ENCODE measurements at places on chromosomes 13 and 19.
A peak's percentile ranks its signal among the peaks of the same experiment; 100 is the strongest.

- no peak for DNase-seq
- H3K27me3 ChIP-seq = no peaks in the 10 kb centered on the region
- H3K27ac ChIP-seq = no peak overlapping the region
- no peak overlapping the region for H3K4me3 ChIP-seq
- H3K4me1 ChIP-seq = no peaks in the 10 kb centered on the region
- H3K36me3 ChIP-seq = no peaks in the 10 kb centered on the region
Measured at GRCh38 chr13:78129823-78130222, 211.2 kb upstream of the EDNRB start.

GRCh38 chr13:37752146-37752545, 117.4 kb downstream of the TRPC4 start:
- H3K27me3 ChIP-seq = no peaks in the 10 kb centered on the region
- no peaks in the 10 kb centered on the region for H3K4me1 ChIP-seq
- H3K36me3 ChIP-seq = no peaks in the 10 kb centered on the region
- no peak overlapping the region for H3K4me3 ChIP-seq
- no peak overlapping the region for H3K27ac ChIP-seq

DNA sequence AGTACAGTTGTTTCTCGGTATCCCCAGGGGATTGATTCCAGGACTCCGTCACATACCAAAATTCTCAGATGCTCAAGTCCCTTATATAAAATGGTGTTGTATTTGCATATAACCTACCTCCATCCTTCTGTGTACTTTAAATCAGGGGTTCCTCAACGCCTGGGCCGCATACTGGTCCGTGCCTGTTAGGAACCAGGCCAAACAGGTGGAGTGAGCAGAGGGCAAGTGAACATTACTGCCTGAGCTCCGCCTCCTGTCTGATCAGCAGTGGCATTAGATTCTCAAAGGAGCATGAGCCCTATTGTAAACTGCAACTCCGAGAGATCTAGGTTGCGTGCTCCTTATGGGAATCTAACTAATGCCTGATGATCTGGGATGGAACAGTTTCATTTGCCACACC, 42.2 kb upstream of the KCTD4 start:
- no peak for DNase-seq
- no peaks in the 10 kb centered on the region for H3K27me3 ChIP-seq
- H3K36me3 ChIP-seq = no peaks in the 10 kb centered on the region
- peaks cover 31% of the 10 kb centered on the region for H3K4me1 ChIP-seq

DNA sequence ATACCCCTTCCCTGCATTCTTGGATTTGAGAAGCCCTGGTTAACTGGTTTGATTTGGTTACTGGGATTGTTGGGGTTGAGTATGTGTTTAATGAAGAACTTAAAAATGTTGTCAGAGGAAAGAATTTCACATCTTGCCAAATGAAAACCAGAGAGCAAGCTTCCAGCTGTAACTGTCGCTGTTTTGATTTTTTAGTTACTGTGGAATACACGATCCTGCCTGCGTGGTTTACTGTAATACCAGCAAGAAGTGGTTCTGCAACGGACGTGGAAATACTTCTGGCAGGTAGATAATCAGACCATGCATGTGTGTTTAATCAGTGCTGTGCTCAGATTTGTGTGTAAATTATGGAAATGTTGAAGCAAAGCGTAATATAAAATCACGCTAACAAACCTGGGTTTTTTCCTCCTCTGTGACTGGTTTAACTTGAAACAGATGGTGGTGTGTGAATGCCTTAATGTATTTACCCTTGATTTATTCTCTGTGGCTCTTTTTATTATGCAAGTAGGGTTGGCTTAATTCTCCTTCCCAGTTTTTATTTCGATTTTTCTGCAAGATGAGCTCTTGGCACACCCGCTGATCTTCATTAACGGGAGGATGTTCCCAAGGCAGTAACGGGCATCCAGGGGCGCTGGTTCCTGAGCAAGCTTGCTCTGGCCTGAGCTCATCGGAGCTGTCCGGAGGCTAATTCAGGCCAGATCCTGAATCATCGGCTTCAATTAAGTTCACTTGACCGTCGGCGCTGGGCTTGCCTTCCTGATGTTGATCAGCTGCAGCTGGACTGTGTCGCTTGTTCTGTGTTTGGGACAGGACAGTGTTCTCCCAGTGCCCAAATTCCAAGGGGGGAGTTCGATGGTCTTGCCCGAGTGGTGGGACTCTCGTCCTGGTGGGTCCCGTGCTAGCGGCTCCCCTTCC, 16.0 kb downstream of the UPF1 start:
- H3K27ac ChIP-seq = peak overlapping the region; percentile 77
- H3K27me3 ChIP-seq = no peaks in the 10 kb centered on the region

- DNase-seq = no peak
- no peak overlapping the region for H3K4me3 ChIP-seq
- H3K27me3 ChIP-seq = no peaks in the 10 kb centered on the region
- H3K27ac ChIP-seq = no peak overlapping the region
- peaks cover 5% of the 10 kb centered on the region for H3K4me1 ChIP-seq
Measured at GRCh38 chr19:4650159-4650558, 10.8 kb downstream of the TNFAIP8L1 start.

Data from suprapubic skin (tissue), 4 donors.